ENCODE measurements at places on chromosomes 7 and 10.

GRCh38 chr7:104901240-104901619 is 112.8 kb upstream of the KMT2E start:
- DNase-seq, result no peak

DNA sequence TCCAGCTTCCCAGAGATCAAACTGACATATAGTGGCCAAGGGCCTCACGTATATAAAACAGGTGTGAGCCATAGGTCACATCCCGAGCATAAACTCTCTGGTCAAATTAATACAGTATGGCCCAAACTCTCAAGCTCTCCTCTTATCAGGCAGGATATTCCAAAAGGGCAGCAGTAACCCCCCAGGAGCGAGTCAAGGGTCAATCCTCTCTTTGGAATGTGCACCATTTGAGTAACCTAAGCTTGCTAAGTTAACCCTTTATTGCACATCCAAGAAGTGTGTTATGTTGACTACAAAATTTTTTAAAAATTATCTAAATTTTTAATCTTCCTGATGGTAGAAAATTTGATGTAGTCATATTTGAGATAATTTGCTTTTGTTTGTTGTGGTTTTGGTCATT is 4.5 kb upstream of the TRIM24 start:
- DNase-seq, result no peak

DNA sequence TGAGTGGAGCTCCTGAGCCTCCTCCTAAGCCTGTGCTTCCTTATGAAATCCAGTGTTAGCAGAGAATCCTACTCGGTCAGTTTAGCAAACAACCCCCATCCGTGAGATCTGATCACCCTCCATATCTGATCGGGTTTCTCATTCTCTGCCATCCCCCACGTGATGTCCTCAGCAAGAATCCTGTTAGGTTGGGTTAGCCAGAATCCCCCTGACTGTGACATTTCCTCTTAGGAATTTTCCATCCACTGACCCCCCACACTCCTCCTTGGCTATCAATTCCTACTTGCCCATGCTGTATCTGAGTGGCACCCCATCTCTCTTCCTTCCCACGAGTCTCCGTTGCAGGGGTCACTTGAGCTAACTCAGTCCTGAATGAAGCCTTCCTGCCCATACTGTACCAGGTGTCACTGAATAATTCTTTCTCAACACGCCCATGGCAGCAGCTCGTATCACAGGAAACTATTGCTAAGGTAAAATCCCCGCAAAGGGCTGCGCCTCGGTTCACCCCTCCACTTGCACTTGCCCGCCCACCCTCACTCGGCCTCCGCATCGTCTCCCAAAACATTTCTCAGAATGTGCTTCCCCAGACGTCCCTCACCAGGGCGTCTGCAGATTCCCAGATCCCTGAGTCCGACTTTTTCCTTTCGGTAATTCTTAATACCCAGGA is 44.1 kb downstream of the MYOF start:
- no peak for DNase-seq

DNA sequence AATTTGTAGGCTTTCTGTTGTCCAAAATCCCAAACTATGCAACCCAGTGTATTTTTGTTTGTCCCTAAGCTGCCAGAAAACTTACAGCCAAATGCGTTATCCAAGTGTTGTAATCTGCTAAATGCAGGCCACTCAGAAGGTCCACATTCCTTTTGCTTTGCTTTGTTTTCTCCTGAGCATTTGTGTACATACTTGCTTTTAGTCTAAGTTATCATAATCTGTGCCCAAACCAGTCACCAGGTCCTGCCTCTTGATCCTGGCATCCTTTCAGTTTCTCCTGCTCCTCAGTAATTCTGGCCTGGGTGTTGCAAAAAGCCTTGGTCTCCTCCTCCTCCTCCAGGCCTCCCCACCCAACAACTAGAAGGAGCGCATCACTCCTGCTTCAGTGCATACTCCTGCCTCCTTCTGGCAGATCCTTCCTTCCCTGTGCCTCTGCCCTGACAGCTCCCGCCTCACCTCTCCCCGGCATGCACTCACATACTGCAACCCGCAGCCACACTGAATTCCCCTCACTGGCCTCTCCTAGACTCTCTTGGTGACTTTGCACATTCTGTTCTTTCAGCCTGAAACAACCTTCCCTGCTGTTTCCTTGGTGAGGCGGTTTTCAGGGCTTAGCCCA is 2.3 kb downstream of the DENND2A start:
- DNase-seq, result no peak

DNA sequence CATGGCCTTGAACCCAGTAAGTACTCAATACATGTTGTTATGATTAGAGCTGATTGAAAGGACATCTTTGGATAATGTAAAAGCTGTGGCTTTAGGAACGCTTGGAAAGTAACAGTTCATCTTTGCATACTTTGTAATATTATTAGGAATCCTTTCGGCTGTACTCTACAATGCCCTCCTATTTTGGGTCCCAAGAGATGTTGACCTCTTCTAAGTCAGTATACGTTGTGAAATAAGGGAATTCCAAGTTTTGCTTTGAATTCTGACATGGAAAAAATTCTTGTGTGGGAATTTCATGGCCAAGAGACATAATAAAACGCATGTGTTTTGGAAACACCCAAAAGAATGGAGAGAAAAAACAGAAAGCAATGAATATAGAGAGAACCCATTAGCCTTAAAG is 7.7 kb downstream of the AGR3 start:
- no peak for DNase-seq

- no peak for DNase-seq
Observed at GRCh38 chr7:155717010-155717744, 72.7 kb downstream of the RBM33 start.

DNA sequence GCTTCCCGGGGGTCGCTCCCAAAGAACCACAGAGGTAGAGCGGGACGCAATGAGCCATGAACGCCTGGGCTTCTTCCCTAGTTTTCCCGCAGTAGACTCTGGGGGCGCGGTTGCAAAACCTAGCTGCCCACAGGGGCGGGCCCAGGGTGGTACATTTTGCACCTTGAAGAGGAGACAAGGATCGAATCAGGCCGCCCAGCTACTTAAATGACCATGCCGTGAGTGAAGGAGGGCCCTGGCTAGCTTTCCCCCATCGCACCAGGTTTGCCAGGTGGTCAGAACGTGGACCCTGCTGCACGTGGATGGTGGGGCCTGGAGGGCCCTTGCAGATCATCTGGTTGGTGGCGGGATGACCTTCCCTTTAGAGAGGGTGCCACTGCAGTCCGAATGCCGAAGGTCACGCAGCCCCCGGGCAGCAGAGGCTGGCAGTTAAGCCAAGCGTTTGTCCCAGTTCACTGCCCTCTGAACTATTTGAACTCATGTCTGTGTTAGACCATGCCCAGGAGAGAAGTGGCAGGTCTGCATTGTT is 604 bp upstream of the SHTN1 start:
- DNase-seq, result no peak

DNA sequence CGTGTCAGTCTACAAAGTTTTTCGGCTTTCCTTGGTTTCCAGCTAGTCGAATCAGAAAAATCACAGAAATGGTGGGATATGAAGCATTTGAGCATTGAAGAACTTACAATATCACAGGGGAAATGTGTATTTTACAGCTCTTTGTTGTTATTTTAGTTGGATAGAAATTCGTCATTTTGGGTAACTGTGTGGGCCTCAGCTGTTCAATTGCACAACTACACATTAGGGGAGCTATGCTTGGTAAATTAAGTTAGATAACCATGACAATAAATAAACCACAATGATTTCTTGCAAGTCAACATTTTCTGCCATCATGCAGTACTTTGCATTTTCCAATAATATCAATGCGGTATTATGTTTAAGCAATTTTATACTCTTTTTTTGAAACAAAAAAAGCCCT is 80.4 kb upstream of the ANK3 start:
- no peak for DNase-seq

DNA sequence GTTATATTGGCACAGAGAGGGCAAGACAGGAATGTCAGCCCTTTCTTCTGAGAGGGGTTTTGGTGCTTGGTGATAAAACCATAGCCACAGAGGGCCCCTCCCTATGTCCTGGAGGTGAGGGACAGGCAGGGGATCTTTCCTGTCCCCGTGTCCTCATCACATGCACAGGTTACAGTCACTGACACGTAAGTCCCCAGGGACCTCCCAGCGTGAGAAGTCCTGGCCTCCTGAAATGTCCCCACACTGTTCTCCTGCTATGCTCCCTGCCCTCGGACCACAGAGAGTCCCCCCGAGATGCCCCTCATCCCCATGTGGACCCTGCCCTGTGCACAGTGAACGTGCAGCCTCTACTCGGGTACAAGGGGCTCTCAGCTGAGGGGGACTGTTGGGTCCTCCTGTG is 260.4 kb downstream of the ZMYND11 start:
- DNase-seq, result no peak

DNA sequence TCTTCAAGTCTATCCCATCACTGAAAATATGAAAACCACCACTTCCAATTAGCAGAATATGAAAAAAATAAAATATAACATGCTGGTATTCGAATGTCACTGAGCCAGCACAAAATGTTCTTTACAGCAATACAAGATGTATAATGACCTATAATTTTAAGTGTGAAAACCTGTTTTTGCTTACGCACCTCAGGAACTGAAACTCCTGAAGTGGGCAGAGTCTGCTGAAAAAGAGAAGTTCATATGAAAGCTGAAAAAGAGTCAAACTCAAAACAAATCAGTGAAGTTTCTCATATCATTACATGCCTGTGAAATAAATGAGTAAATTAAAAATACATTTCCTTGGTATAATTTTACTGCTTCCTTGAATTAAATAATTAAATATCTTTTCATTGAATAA is 272.5 kb downstream of the DGKB start:
- no peak for DNase-seq

GRCh38 chr7:136133551-136133950 is 156.4 kb upstream of the MTPN start:
- DNase-seq, result no peak

- no peak for DNase-seq
Observed at GRCh38 chr7:77269360-77270093, 69.9 kb upstream of the FGL2 start.

- DNase-seq, result no peak
Observed at GRCh38 chr7:74271742-74272141, 17.5 kb upstream of the CLIP2 start.

Measured in CD4-positive, CD25-positive, alpha-beta regulatory T cell (primary cell).